NCI-H2029 treated with DMSO at 0.1 percent for 48 hours (cell line): ENCODE measurements at places on chromosomes 4 and X.

- DNase-seq, result no peak
Observed at GRCh38 chrX:132876523-132877338, 81.7 kb downstream of the HS6ST2 start.

GRCh38 chrX:108001218-108001814 lies 19.1 kb upstream of the TEX13B start:
- DNase-seq, result peak; percentile 40

DNA sequence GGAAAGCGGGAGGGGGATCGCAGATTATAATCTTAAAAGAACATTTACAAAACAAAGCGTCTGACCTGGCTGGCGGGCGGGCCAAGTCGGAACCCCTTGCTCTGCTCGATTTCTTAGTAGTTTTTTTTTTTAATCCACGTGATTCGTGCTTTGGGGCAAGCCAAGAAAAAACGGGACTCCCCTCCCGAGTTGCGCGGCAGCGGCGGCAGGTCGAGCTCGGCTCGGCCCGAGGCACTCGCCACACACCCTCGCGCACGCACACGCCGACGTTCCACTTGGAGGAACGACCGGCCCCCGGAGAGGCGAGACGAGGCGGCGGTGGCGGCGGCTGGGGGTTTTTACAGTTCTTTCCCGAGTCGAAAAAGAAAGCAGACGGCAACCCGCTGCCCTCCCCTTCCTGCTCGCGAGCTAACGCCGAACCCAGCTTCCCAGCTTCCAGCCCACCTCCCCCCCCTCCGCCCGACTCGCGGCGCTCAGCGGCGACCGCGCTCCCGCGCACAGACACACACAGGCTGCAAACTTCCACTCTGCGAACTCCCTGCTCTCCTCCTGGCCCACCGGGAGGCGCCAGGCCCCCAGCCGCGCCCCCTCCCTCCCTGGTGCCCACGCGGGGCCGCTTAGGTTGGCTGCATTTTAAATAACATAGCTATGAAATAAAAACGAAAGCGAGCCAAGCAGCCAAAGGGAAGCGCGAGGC lies 1.2 kb downstream of the BCOR start:
- no peak for DNase-seq

GRCh38 chrX:77693594-77693993 lies 92.4 kb downstream of the ATRX start:
- DNase-seq, result no peak

GRCh38 chrX:150958177-150958576 lies 25.0 kb upstream of the HMGB3 start:
- no peak for DNase-seq

GRCh38 chr4:85557016-85557901 lies 82.3 kb downstream of the ARHGAP24 start:
- DNase-seq, result no peak

- no peak for DNase-seq
Observed at GRCh38 chr4:153652051-153652784, 31.9 kb upstream of the TLR2 start.

GRCh38 chrX:42673301-42673810 lies 104.6 kb downstream of the PPP1R2C start:
- DNase-seq, result no peak

- no peak for DNase-seq
Observed at GRCh38 chrX:44967221-44967620, 94.2 kb downstream of the KDM6A start.

- DNase-seq, result no peak
Observed at GRCh38 chrX:101785142-101785541, 125.5 kb upstream of the ARMCX2 start.

DNA sequence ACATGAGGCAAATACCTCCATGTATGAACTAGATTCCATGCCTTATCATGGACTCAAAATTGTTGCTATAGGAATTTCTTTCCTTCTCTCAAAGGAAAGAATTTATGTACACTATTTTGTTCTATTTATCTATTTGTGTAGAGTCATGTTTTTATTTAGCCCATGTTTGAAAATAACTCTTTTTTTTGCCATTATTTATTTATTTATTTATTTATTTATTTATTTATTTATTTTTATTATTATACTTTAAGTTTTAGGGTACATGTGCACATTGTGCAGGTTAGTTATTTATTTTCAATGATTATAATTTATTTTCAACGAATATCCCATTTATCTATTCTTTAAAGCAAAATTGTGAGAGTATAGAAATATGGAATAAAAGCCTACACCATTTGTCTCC lies 177.9 kb downstream of the MAGEE1 start:
- no peak for DNase-seq
